Activated naive CD8-positive, alpha-beta T cell treated with anti-CD3 and anti-CD28 coated beads, Interleukin-2, amount 50 U/mL, for 16 hours (primary cell): ENCODE measurements at places on chromosomes 16 and 17.

- no peak for DNase-seq
These were observed 108.2 kb upstream of the RBBP6 start for GRCh38 chr16:24430954-24431760.

DNA sequence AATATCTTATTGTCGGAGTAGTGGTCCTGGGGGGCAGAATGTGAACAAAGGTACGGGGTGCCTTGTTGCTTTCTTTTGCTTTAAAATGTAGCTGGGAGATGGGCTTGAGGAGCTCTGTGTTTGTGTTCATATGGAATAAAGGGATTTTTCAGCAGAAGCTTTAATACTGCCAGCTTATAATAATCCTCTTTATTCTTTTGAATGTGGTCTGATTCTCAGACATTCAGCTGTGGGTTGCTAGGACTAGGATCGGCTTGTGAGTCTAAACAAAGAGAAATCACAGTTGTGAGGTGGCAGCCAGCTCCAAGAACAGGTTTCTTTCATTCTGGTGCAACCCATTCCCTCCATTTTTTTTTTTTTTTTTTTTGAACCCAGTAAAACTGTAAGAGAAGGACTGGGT lies 7.2 kb downstream of the MRPL58 start:
- no peak for DNase-seq

- no peak for DNase-seq
These were observed 16.6 kb downstream of the RMI2 start for GRCh38 chr16:11361701-11362451.

DNA sequence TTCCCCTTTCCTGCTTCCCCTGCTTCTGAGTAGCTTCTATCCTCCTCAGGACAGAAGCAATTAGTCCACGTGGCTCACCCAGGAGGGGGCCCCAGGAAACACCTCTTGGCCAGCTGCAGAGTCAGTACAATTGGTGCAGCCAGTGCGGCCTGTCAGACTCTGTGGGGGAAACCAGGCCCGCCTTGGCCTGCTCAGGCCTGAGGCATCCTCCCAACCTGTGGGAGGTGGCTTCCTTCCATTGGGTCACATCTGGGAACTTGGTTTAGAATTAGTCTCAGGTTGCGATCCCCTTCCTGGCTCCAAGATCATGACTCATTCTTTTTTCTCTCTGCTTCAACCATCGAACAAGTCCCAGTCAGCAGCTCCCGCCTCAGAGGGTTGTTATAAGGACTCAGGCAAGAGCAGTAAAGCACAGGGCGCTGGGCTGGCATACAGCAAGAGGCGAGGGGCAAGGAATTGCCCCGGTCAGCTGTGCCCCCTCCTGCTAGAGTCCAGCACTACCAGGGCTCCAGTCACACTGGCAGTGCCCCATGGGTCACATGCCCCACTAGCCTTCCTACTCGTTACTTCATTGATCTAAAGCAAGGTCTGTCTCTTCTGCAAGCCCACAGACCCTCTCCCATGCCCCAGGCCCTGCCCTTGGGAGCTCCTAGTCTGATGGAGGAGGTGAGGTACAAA lies 8.1 kb upstream of the EPX start:
- no peak for DNase-seq

GRCh38 chr16:4685292-4685691 lies 8.1 kb upstream of the NUDT16L1 start:
- no peak for DNase-seq

GRCh38 chr16:4025428-4025827 lies 90.8 kb downstream of the ADCY9 start:
- DNase-seq, result no peak

GRCh38 chr16:35207059-35207999 lies 1747.9 kb downstream of the TP53TG3F start:
- no peak for DNase-seq

GRCh38 chr16:2270070-2270462 lies 2.1 kb upstream of the RNPS1 start:
- no peak for DNase-seq

- DNase-seq, result no peak
These were observed 27.8 kb downstream of the BAHCC1 start for GRCh38 chr17:81422776-81423697.

DNA sequence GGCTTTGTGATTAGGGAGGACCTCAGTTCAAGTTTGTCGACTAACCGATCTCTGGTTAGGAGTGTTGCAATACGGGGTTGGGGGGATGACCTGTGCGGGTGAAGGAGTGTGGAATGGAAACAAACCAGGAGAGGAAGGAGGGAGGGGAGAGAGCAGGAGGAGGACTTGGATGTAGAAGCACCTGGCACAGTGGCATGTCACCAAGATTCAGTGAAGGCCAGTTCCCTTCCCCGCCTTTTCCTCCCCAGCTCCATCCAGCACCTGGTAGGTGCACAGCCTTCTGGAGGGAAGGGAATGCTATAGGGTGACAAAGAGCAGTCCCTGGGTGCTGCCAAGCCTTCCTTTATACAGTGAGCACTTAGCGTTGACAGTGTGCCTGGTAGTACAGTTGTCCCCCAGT lies 107.4 kb upstream of the CRHR1 start:
- no peak for DNase-seq

DNA sequence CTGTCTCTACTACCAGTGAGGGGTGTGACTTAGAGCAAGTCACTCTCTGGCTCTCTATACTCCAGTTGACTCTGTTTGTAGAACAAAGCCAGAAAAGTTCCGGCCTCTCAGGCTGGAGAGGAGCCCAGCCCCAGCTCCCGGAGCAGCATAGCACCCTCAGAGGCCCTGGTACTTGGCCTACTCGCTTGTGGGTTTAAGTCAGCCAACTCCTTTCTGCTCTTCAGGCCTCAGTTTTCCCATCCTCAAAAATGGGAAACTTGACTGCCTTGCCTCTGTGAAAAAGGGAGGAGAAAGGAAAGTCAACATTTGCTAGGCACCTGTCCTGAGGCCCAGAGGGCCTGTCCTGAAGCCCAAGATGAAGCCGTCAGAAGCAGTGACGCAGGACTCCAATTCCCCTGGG lies 1.1 kb downstream of the CHST6 start:
- DNase-seq, result no peak
